ENCODE measurements at places on chromosomes 13 and 19.

DNA sequence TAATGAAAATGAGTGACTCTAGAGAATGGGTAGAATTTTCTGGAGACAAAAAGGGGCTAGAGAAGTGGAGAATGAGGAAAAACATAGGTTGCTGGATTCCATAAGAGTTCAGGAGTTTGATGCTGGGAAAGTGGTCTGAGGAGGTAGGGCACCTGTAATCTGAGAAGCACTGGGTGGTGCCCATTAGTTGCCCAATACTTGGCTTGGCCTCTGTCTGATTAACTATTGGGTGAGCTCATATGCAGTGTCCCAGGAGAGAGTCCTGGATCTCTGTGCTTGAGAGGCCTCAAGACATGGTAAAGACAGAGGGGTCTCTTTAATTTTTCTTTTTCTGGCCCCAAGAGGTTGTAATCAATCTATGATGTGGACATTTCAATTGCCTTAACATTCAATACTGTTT lies 390.1 kb downstream of the TDRD3 start:
- DNase-seq: no peak

DNA sequence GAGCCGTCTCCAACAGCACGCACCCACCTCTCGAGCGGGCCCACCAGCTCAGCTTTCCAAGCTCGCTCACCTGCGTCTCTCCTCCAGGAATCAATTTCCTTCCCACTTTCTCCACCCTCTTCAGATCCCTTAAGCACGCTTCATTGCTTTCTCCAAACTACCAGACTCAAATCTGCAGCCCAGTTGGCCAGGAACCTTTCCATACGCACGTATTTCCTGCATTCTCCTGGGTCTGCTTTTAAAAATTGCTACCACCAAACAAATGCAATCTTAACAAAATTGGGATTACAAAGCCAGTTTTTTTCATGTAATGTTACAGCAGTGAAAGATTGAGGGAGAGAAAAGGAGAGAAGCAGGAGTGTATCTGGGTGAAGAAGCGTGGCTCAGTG lies 1.5 kb downstream of the ENOX1 start:
- DNase-seq: no peak

- no peak for DNase-seq
These were observed 1560.2 kb downstream of the EFNB2 start for GRCh38 chr13:104975272-104975671.

- DNase-seq: no peak
These were observed 541.0 kb downstream of the RFC3 start for GRCh38 chr13:34358811-34359513.

GRCh38 chr13:75661443-75661842 lies 25.3 kb downstream of the LMO7 start:
- no peak for DNase-seq

GRCh38 chr19:58357481-58358145 lies 4.3 kb upstream of the A1BG start:
- no peak for DNase-seq

DNA sequence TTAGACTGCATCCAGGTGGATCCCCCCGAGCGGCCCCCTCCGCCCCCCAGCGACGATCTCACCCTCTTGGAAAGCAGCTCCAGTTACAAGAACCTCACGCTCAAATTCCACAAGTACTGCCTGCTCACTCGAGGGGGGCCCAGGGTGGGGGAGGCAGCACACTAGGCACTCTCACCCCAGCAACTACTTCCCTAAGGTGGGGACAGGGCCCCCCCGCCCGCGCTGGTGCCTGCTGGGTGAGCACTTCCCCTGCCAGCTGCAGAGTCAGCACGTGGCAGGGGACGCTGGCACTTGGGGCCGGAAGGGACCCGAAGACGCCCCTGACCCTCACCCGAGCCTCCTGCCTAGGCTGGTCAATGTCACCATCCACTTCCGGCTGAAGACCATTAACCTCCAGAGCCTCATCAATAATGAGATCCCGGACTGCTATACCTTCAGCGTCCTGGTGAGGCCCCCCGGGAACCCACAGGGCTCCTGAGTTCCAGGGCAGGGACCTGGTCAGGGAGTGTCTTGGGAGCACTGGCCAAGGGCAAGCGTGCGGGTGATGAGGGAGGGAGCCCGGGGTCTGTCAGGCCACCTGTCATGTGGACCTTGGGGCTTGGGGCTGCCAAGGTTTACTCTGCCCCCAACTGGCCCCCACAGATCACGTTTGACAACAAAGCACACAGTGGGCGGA lies 5.2 kb downstream of the MCOLN1 start:
- peak; percentile 46 for DNase-seq

DNA sequence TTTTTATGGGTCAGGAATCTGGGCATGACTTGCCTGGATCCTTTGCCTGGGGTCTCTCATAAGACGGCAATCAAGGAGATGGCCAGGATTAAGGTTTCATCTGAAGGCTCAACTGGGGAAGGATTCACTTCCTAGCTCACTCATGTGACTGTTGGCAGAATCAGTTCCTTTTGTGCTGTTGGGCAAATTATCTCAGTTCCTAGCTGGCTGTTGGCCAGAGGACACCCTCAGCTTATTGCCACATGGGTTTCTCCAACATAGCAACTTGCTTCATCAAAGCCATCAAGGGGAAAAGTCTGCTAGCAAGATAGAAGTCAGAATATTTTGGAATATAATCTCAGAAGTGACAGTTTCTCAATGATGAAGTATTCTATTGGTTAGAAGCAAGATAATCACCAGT lies 12.2 kb upstream of the EVI5L start:
- DNase-seq: no peak

DNA sequence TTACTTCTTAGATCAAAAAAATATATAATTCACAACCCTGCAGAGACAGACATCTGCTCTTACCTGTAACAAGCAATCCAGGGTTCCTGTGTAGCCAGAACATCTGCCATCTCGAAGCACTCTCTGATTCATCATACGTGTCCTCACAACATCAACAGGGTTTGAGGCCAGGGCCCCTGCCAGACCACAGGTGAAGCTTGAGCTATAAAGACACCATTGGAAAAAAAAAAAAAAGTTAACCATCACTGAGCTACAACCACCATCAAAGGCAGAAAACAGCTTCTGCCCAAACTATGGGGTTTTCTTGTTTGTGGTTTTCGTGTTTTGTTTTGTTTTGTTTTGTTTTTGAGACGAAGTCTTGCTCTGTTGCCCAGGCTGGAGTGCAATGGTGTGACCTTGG lies 19.3 kb downstream of the SLC25A30 start:
- DNase-seq: peak; percentile 19

GRCh38 chr13:80447747-80448146 lies 106.8 kb upstream of the SPRY2 start:
- DNase-seq: no peak

DNA sequence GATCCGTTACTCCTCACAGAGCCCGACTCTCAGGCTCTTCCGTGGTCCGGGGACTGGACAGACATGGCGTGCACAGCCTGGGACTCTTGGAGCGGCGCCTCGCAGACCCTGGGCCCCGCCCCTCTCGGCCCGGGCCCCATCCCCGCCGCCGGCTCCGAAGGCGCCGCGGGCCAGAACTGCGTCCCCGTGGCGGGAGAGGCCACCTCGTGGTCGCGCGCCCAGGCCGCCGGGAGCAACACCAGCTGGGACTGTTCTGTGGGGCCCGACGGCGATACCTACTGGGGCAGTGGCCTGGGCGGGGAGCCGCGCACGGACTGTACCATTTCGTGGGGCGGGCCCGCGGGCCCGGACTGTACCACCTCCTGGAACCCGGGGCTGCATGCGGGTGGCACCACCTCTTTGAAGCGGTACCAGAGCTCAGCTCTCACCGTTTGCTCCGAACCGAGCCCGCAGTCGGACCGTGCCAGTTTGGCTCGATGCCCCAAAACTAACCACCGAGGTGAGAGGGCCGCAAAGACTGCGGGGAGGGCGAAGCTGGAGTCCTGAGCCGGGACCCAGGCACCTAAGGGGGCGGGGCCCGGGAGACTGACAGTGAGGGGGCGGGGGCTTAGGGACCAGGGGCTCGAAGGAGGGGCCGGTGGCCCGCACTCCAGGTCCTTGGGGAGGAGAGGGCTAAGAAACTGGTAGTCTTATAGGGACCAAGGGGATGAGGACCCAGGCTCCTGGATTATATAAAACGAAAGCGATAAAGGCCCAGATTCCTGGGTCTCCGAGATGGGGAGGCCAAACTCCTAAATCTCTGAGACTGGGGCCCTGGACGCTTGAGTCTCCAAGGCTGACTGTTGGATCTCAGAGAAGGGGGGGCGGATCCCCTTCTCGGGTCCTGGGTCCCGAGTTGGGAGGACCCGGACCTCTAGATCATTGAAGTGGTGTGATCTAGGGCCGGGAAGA lies 2.0 kb downstream of the ETV2 start:
- peak; percentile 82 for DNase-seq

DNA sequence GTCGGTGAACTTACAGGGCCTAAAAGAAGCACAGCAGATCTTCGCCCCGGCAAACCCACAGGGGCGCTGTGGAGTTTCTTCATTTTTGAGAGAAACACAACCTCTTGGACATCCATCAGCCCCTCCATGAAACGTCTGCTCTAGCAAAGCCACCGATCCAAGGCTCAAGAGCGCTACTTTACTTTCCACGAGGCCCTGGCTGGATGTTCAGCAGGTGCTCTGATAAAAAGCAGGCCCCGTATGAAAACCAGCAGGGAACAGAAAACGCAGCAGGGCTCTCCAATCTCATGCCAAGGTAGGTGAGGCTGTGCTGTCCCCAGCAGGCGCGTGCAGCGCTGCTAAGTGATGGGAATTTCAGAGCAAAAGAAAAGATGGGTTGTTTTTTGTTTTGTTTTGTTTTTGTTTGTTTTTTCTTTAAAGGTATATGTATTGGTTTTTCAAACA lies 86.7 kb downstream of the IRS2 start:
- no peak for DNase-seq

GRCh38 chr13:99367663-99368448 lies 60.7 kb upstream of the GPR183 start:
- no peak for DNase-seq

GRCh38 chr13:52371736-52372247 lies 34.2 kb downstream of the THSD1 start:
- DNase-seq: no peak

DNA sequence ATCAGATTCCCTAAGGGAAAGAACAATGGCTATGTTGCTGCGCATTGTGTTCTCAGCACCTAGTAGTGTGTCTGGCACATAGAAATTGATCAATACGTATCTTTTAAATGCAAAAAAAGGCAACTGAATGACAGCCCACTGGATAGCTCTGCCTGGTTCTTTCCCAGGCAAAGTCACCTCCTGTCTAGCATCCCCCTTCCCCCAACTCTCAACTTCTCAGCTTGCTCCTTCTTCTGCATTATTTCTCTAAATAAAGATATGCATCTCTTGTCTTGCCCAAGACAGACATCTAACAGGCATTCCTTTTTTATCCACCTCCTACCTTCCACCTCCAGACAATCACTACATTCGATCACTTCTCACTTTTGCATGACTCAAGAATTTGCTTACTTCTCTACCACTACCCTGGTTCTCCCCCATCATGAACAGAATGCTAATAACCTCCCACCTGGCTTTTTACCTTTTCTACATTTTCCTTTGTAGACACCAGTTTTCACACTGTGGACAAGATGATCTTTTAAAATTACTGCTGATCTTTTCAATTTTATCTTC lies 26.5 kb upstream of the OXGR1 start:
- no peak for DNase-seq

DNA sequence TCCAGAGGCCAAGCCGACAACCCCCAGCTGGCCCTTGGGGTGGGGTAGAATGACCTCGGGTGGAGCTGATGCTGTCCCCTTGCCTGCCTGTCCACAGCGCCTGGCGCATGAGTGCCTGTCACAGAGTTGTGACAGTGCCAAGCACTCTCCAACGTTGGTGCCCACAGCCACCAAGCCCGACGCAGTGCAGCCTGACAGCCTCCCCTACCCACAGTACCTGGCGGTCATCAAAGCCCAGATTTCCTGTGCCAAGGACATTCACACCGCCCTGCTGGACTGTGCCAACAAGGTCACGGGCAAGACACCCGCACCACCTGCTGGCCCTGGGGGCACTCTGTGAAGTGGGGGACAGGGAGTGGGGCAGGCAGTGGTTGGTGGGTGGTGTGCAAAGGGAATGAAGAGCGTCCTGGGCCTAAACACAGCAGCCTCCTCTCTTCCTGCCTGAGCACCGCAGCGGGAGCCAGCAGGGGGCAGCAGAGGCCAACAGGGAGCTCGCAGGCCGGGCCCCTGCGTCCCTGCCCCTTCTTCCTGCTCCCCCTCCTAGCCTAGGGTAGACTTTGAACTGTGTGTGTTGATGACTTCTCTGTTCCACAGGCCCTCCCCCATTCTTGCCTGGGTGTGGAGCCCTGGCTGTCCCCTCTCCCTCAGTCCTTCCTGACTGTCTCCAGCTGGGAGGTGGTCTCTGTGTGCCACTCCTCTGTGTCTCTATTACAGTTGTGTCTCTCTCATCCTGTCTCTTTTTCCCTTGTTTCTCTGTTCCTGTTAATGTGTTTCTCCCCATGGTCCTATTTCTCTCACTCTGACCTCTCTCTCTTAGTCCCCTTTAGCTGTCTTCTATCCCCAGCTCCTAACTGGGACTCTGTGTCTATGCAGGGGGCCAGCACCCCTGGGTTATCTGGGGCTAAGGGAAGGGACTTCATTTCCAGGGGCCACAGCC lies 6.5 kb downstream of the MED29 start:
- peak; percentile 90 for DNase-seq

- DNase-seq: no peak
These were observed 60.9 kb downstream of the ATP8A2 start for GRCh38 chr13:25432691-25433090.

DNA sequence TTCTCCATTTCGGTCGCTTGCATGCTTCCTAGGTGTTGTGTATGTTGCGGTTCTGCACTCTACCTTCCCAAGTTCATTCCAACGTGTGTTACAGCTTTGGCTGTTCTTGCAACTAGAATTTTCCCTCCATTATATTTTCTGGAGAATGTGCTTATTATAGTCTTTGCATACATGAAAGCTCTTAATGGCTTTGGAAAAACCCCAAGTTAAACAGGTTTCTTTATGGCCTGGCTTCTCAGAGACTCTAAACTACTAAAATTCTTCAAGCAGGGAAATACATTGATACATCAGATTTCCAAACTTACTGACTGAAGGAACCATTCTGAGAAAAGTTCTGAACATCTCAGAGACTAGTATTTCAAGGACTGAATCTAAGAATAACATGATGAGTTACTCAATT lies 11.9 kb downstream of the MIPEP start:
- no peak for DNase-seq

GRCh38 chr13:95523598-95523997 lies 28.9 kb upstream of the CLDN10 start:
- DNase-seq: no peak

GRCh38 chr19:45306518-45307027 lies 16.1 kb downstream of the CKM start:
- DNase-seq: no peak

- DNase-seq: no peak
These were observed 21.6 kb upstream of the POU2F2 start for GRCh38 chr19:42153672-42154433.

GRCh38 chr19:14505488-14506239 lies 9.7 kb upstream of the GIPC1 start:
- DNase-seq: no peak

- DNase-seq: no peak
These were observed 39.9 kb downstream of the ELF1 start for GRCh38 chr13:40979232-40979631.

- DNase-seq: peak; percentile 20
These were observed 66.8 kb downstream of the TEX29 start for GRCh38 chr13:111387026-111387871.

- DNase-seq: no peak
These were observed 492.0 kb downstream of the FGF9 start for GRCh38 chr13:22162889-22163288.
